NCI-H1105 (cell line): ENCODE measurements at places on chromosomes 16 and 17.

DNA sequence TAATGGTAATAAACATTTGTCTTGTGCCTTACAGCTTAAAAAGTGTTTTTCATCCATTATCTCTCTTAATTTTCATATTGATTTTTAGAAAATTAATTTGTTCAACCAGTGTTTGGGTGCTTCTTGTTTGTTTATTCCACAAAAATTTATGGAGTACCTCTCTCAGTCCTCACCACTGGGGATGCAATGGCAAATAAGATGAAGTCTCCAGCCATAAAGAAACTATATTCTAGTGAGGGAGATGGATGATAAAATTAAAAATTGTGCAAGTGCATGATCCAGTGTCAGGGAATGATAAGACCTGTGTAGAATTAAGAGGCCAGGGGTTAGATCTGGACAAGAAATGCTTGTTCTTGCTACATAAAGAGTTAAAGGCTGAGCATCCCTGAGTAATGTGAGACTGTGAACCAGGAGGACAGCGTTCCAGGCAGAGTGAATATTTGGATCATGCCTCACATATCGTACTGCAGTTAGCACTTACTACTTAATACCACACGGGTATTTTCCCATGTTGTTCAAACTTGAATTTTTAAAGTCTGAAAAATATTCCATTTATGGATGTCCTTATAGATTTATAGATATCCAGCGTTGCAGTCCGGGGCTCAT is 535.7 kb upstream of the HSBP1 start:
- no peak for DNase-seq

- no peak for DNase-seq
Measured at GRCh38 chr16:87196231-87196630, 121.0 kb downstream of the C16orf95 start.

DNA sequence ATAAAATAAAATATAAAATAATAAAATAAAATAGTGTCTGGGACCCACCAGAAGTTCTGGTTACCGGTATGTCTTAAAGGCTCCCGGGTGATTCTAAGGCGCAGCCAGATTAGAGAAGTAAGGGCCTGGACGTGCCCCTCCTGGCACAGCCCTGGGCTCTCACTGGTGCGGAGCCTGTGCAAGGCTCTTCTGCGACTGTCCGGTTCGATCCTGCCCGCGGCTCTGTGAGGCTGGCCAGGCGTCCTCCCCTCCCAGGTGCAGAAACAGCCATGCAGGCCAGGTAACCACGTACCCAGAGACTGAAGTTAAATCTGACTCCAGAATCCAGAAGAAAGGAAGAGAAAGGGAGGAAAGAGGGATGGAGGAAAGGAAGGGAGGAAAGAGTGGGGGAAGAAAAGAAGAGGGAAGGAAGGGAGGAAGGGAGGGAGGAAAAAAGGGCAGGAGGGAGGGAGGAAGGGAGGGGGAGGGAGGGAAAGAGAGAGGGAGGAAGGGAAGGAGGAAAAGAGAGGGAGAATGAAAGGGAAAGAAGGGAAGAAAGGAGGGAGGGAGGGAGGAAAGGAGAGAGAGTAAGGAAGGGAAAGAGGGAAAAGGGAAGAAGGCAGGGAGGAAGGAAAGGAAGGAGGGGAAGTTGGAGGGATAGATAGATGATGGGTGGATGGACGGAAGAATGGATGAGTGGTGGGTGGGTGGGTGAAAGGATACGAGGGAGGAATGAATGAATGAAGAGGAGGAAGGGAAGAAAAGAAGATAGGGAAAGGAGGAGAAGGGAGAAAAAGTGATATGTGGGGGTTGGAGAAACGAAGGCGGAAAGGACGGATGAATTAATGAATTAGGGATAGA is 42.3 kb downstream of the C16orf82 start:
- no peak for DNase-seq

GRCh38 chr16:75345711-75346110 is 87.6 kb downstream of the CFDP1 start:
- DNase-seq: no peak

- DNase-seq: no peak
Measured at GRCh38 chr17:75850928-75851692, 4.0 kb downstream of the WBP2 start.

GRCh38 chr17:6374271-6374691 is 60.6 kb downstream of the AIPL1 start:
- no peak for DNase-seq

GRCh38 chr17:72430611-72431432 is 310.0 kb downstream of the SOX9 start:
- DNase-seq: no peak

DNA sequence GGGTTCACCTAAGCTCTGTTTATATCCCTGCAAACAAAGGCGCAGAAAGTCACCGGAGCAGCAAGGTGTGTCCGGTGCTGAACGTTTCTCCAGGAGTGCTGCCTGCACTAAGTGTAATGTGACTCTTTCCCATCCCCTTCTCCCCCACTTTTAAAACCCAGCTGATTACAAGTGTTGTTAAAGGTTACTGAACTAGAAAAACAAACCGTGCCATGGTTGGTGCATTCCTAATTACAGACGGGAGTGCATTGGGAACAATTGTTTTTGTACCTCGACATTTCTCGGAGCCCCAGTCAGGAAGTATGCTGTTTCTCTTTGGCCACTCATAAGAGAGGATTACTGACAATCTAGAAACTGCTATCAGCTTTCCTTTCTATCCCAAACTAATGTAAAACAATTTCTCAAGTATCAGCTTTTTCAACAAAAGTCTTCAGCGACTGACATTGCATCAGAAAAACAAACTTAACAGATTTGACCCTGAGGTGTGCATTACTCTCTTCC is 441.0 kb upstream of the SALL1 start:
- peak; percentile 60 for DNase-seq

DNA sequence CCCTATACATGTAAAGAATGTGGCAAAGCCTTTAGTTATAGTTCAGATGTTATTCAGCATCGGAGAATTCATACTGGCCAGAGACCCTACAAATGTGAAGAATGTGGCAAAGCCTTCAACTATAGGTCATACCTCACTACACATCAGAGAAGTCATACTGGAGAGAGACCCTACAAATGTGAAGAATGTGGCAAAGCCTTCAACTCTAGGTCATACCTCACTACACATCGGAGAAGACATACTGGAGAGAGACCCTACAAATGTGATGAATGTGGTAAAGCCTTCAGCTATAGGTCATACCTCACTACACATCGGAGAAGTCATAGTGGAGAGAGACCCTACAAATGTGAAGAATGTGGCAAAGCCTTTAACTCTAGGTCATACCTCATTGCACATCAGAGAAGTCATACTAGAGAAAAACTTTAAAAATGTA is 42.5 kb downstream of the ZNF267 start:
- no peak for DNase-seq

GRCh38 chr16:79365702-79366101 is 234.8 kb downstream of the MAF start:
- no peak for DNase-seq

DNA sequence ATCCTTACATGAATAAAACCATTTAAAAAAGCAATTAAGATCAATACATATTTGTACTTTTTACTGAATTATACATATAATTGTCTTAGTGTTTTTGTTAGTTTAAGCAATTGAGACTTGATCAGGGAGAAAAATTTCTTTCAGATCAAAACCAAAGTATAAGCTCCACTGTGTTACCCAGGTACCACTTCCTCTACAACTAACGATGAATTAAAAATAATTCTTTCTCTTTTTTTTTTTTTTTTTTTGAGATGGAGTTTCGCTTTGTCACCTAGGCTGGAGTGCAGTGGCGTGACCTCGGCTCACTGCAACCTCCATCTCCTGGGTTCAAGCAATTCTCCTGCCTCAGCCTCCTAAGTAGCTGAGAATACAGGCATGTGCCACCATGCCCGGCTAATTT is 6.8 kb downstream of the FBXO47 start:
- DNase-seq: no peak

DNA sequence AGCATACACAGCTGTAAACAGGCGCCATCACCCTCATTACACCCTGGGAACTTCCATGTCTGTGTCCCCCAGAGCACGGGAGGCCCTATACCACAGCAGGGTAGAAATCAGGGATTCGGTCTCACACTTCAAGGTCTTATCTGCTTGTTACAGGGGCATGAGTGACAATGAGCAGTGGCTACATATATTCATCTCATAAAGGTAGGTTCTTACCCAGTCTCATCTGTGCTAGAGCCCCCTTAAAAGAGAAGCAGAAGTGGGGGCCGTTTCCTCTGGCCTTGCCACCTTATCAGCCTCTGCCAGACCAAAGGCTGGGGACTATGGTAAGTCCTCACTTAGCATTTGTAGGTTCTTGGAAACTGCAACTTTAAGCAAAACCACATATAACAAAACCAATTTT is 46.5 kb downstream of the IRX5 start:
- DNase-seq: no peak

DNA sequence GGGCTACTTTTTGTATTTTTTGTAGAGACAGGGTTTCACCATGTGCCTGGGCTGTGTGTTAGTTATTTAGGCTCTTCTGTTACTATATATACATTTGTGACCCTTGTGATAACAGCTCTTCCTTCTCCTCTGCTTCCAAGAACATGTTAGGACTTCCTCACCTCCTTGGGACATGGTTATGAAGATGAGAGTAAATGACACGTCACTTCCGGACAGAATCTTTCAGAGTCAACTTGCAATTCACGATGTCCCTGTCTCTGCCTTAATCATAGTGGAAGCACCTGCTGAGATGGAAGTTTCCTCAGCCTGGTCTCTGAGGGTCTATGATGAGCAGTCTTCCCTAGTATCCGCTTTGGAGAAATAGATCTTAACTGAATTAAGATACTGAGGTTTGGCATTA is 42.9 kb downstream of the CCDC42 start:
- no peak for DNase-seq

DNA sequence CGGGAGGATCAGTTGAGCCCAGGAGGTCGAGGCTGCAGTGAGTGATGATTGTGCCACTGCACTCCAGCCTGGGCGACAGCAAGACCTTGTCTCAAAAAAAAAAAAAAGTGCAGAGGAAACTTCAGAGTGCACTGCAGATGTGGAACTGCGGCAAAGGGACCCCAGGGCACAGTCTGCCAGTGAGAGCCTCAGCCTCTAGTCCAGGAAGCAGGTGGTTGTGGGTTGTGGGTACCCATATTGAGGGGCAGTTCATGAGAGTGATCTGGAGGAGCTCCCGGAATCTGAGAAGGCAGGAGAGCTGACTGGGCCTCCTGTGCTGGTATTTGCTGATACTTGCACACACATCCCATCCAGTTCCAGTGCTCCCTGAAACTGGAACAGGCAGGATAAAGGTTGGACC is 13.1 kb downstream of the FOXN1 start:
- no peak for DNase-seq

GRCh38 chr16:84583995-84584394 is 33.9 kb downstream of the COTL1 start:
- DNase-seq: no peak

DNA sequence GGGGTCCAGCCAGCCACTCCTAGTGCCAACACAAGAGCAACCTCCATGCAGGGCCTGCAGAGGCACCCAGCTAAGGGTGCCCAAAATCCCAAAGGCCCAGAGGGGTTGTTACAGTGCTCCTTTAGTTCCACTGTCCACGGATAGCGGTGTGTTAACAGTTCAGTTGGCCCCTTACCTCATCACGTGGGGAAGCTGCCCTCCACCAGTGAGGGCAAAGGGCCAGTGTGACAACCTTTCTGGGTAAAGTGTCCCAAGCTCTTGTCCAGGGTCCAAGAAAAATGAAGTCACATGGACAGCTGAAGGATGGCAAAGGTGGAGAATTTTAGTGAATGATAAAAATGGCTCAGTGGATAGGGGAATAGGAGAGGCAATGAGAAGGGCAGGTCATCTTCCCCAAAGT is 8.7 kb upstream of the MKS1 start:
- no peak for DNase-seq

DNA sequence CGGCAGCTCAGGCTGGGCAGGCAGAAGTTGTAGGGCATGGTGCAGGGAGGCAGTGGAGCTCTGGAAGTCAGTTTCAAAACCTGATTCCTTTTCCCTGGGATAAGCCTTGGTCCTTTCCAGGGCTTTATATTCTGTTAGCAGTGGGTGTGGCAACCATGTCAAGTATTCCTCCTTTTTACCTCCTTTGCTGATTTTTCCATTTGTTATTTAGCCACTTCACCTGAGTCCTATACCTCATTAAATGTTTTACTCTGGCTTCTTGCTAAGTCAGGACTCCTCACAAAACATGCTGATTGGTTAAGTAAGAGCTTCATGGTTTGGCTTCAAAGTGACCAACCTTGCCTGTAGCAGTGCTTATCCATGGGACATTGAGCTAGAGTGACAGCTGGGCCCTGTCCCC is at the start of gene KRT33B:
Gene KRT33B, minus strand, starts transcription at position 101 of the 400 bp plus-strand sequence. Its CDS starts 63 bp downstream, at position 38.
- DNase-seq: no peak

DNA sequence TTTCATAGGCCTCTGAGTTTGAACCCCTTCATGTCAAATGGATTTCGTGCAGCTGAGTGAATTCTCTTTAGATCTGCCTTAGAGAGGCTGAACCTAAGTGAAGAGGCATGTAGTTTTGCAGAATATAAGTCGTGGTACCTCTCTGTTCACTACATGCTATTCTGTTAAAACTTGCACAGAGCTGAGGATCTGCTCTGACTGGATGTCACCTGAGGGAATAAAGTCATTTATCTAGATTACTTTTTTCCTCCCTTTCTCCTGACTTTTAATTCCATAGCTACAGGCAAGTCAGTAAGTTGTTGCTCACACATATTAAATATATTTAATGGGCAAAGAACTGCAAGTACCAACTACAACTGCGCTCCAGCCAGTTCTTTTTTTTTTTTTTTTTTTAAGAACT is 64.7 kb downstream of the WNT3 start:
- DNase-seq: no peak

- DNase-seq: no peak
Measured at GRCh38 chr17:6526362-6527152, 29.8 kb downstream of the PITPNM3 start.

DNA sequence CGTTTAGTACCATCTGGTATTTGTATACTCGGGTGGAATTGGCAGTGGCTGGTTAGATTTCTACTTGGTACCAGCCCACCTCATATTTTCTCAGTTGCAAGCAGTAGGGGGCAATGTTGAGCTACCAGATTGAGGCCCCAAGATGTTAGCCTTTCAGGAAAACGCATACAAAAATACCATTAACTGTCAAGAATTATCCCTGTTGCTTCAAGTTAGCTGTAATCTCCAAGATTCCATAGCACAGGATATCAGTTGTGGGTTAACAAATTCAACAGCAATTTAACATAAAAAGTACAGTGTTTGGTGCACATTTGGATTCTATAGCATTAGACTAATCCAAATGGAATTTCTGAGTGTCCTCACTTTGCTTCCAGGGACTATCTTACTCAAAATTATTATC is 188.2 kb downstream of the FTO start:
- peak; percentile 31 for DNase-seq

DNA sequence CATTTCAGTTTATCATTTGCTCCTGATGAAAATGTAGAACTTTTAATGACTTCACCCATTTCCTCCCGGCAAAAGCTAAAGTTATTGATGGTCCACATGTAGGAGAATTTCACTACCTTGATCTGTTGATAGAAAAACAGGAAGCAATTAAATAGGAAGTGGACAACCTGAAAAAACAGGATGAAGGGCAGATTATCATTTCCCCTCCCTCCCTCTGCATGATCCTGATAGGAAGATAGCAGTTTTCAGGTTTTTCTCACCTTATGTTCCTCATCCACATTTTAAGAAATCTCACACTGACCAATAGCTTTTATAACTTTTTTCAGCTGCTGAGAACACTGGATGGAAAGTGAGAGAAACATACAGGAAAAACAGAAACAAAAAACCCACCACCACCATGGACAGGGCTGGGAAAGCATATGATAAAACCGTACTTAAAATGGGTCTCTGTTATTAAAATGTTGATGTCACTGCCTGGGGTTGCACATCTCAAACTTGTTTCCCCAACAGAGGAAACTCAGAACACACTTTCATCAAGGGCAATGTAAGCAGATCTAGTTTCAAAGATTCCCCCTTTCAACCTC is 46.4 kb downstream of the NXPH3 start:
- no peak for DNase-seq

GRCh38 chr16:5196204-5196603 is 98.6 kb upstream of the EEF2KMT start:
- no peak for DNase-seq
